ENCODE measurements at places on chromosomes 5 and 9. TPM values are rescaled to one million over a fixed set of nuclear protein-coding genes. Genes with fewer than 3 reads are reported as not detected.

DNA sequence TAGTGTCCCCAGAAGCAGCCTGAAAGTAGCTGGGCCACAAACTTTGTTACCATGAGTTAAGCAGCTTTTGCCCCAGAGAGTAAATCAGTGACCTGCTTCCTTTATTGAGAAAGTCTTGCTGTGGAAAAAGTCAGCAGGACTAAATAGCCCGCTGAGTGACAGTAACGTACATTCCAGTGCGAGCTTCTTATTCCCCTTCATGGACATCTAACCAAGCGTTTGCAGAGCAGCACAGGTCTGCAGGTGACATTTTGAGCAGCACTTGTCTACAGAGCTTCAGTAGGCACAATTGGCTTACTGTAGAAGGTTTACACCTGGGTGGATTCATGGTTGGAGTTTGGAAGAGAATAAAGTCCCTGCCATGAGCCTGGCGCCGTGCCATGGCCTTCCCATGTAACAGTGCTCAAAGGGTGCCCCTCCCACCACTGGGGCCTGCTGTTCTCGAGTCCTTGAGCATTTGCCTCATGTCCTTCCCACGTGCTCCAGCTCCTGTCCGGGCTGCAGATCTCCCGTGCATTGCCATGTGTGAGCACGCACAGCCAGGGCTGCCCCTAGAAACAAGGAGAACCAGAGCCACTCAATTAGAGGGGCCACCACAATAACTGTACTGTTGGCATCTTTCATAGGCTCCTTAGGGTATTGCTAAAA is 41.3 kb upstream of the GRHPR start:
- H3K4me1 ChIP-seq: no peaks in the 10 kb centered on the region
- no peaks in the 10 kb centered on the region for H3K27me3 ChIP-seq
- H3K36me3 ChIP-seq: no peaks in the 10 kb centered on the region
- no peak for DNase-seq

- H3K4me1 ChIP-seq: no peaks in the 10 kb centered on the region
- H3K4me3 ChIP-seq: no peak overlapping the region
Measured at GRCh38 chr5:135600971-135601381, 22.2 kb upstream of the CXCL14 start.

DNA sequence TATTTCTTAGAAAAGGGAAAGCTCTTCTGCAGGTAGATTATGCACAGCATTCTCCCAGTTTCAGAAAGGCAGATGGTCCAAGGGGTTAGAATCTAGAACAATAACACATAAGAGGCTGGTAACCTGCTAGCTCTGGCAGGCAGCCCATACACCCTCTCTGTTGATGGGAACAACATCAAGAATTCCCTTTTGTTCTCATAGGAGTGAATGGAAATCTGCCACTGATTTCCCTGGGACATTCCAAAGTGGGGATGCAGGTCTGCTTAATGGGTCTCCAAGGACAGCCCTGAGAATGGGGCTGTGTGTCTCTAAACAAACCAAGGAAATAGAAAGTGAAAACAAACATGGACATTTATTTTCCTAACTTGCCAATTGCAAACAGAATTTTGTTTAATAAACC is 456.8 kb downstream of the EBF1 start:
- no peaks in the 10 kb centered on the region for H3K36me3 ChIP-seq
- no peaks in the 10 kb centered on the region for H3K4me1 ChIP-seq
- no peak for DNase-seq
- no peaks in the 10 kb centered on the region for H3K27me3 ChIP-seq
- H3K27ac ChIP-seq: no peak overlapping the region

PDGFRB gene
- 243 TPM for total RNA-seq

RICTOR gene
- total RNA-seq: 79.2 TPM

ANKRD18A gene
- 5.0 TPM for total RNA-seq

- H3K36me3 ChIP-seq: no peaks in the 10 kb centered on the region
- no peak overlapping the region for H3K4me3 ChIP-seq
- H3K27me3 ChIP-seq: no peaks in the 10 kb centered on the region
- DNase-seq: no peak
- no peak overlapping the region for H3K27ac ChIP-seq
Measured at GRCh38 chr5:133261993-133262392, 210.2 kb downstream of the HSPA4 start.

- peak overlapping the region; percentile 17 for H3K27ac ChIP-seq
- no peaks in the 10 kb centered on the region for H3K36me3 ChIP-seq
- H3K4me3 ChIP-seq: peak overlapping the region; percentile 12
Measured at GRCh38 chr5:75048457-75048953, 3.9 kb downstream of the GCNT4 start.

ADAMTS12 gene
- total RNA-seq: 15.0 TPM

DNA sequence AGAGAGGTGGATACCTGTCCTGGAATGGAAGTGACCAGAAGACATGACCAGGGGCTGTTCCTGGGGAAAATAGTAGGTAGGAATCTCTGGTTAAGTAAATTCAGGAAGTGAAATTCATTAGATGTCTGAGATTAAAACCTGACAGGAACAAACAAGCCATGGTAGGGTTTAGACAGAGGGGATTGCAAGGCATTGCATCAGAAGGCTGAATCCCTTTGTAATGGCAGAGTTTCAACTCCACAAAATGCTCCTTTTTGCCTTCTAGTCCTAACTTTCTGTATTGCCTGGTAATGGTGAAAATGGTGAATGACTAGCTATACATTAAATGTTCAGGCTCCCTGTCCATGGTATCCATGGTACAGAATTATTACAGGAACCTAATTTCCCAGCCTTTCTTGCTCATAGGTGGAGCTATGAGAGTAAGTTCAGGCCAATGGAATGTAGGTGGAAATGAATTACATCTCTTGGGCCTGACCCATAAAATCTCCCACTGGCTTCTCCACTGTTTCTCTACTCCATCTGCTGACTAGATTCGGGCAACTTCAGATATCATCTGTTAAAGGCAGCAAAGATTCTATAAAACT is 113.4 kb upstream of the CNTLN start:
- H3K4me3 ChIP-seq: no peak overlapping the region
- no peaks in the 10 kb centered on the region for H3K4me1 ChIP-seq
- H3K36me3 ChIP-seq: no peaks in the 10 kb centered on the region
- DNase-seq: no peak
- no peak overlapping the region for H3K27ac ChIP-seq
- no peaks in the 10 kb centered on the region for H3K27me3 ChIP-seq

CDH6 gene
- 4.8 TPM for total RNA-seq

GRCh38 chr5:96716007-96716406 is 53.8 kb downstream of the CAST start:
- no peaks in the 10 kb centered on the region for H3K36me3 ChIP-seq
- peak overlapping the region; percentile 92 for H3K27ac ChIP-seq
- no peaks in the 10 kb centered on the region for H3K27me3 ChIP-seq
- H3K4me3 ChIP-seq: no peak overlapping the region
- peaks cover 4% of the 10 kb centered on the region for H3K4me1 ChIP-seq

DNA sequence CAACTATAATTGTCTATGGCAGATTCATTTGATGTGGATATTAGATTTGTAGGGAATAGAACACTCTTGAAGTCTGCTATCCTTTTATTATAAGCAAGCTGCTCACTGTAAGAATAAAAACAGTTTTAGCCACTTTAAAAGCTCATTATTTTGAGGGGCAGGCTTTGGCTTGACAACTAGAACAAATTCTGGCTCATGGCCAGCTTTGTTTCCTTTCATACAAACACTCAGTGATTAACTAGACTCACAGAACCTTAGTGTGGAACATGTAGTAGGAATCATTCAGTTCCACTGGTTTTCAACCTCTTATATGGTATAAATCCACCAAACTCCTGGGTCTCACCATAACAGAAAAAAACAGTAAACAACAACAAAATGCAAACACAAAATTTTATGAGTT is 27.4 kb upstream of the CEP120 start:
- no peaks in the 10 kb centered on the region for H3K4me1 ChIP-seq
- no peak overlapping the region for H3K27ac ChIP-seq
- H3K27me3 ChIP-seq: no peaks in the 10 kb centered on the region
- no peak for DNase-seq
- H3K36me3 ChIP-seq: no peaks in the 10 kb centered on the region
- H3K4me3 ChIP-seq: no peak overlapping the region

DNA sequence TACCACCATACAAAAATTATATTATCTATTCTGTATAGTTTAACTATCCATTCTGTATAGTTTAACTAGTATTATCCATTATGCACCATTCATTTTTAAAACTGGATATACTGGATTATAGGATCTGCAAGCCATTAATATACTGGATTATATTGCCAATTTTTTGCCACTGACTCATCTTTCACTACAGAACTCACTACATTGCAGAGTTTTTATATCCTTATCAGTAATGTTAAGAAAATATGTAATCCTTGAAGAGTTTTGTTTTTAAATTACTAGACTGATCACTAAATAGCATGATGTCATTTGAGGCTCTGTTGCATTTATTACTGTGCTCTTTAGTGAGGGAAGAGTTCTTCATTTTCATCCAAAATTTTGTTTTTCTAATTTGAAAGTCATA is 109.8 kb upstream of the SNX2 start:
- H3K4me3 ChIP-seq: no peak overlapping the region
- H3K27ac ChIP-seq: no peak overlapping the region
- no peaks in the 10 kb centered on the region for H3K36me3 ChIP-seq
- DNase-seq: no peak
- H3K27me3 ChIP-seq: no peaks in the 10 kb centered on the region

SMIM33 gene
- not detected for total RNA-seq

GRCh38 chr5:77353251-77353650 is 138.9 kb downstream of the WDR41 start:
- DNase-seq: no peak
- no peak overlapping the region for H3K4me3 ChIP-seq
- no peaks in the 10 kb centered on the region for H3K36me3 ChIP-seq
- no peaks in the 10 kb centered on the region for H3K4me1 ChIP-seq
- no peaks in the 10 kb centered on the region for H3K27me3 ChIP-seq
- H3K27ac ChIP-seq: no peak overlapping the region

CDKN2B gene
- total RNA-seq: 18.4 TPM

DNA sequence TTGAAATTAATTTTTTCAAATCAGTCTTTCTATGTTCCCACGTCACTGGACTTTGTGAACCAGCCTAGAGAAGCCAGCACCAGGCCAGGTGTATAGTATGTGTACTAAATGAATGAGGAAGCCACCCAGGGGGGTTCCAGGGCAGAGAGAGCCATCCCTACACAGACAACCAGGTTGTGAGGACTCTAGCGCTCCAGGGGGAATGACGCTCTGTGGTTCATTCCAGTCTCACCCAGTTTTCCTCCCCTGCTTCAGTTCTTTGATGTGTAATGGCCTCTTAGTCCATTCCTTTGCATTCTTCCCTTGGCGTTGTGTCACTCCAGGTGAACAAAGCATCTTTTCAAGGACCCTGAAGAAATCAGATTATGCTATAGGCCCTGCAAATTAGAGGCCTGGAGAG is 330.6 kb downstream of the NSG2 start:
- H3K36me3 ChIP-seq: no peaks in the 10 kb centered on the region
- H3K27me3 ChIP-seq: no peaks in the 10 kb centered on the region
- H3K27ac ChIP-seq: no peak overlapping the region
- no peaks in the 10 kb centered on the region for H3K4me1 ChIP-seq

- DNase-seq: no peak
- no peak overlapping the region for H3K4me3 ChIP-seq
- H3K27me3 ChIP-seq: no peaks in the 10 kb centered on the region
Measured at GRCh38 chr5:139399501-139400121, 4.3 kb downstream of the SPATA24 start.

DNA sequence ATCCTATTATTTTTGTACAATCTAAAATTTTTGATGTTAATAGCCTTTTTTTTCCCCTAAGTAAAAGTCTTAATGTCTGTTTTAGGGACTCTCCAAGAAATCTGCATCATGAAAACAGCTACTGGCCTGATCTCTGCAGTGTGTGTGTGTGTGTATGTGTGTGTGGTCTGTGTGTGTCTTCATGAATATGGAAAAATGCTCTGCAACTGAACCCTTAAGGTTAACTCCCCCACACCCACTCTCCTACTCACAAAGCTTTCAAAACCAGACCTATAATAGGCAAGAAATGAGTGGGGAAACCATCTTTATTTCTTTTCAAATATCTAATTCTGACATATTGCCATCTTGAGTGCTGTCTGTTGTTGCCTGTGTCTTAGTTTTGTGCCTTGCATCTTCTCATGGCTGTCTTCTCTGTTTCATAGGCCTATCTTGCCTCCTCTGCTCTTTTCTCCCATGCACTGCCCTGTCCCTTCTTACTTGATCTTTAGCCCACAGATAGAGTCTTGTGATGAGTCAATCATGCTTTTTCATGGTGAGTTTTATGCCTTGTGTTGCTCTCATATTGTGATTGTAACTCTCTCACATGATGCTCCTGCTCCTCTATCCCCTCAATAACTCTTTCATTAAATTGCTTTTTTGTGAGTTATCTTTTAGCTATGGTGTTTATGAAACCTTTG is 68.3 kb downstream of the CHSY3 start:
- H3K36me3 ChIP-seq: no peaks in the 10 kb centered on the region
- no peak for DNase-seq

PPWD1 gene
- total RNA-seq: 71.0 TPM

- no peaks in the 10 kb centered on the region for H3K27me3 ChIP-seq
- no peak overlapping the region for H3K27ac ChIP-seq
- DNase-seq: no peak
- no peaks in the 10 kb centered on the region for H3K4me1 ChIP-seq
Measured at GRCh38 chr9:89815903-89816573, 211.2 kb downstream of the GADD45G start.

- no peaks in the 10 kb centered on the region for H3K36me3 ChIP-seq
- H3K27ac ChIP-seq: peak overlapping the region; percentile 64
- peaks cover 9% of the 10 kb centered on the region for H3K4me1 ChIP-seq
- peak overlapping the region; percentile 65 for H3K4me3 ChIP-seq
- no peak for DNase-seq
Measured at GRCh38 chr5:83472213-83472507, 616 bp downstream of the VCAN start.

GRCh38 chr5:156687514-156687913 is 162.6 kb upstream of the PPP1R2B start:
- no peaks in the 10 kb centered on the region for H3K27me3 ChIP-seq
- no peak overlapping the region for H3K4me3 ChIP-seq
- no peaks in the 10 kb centered on the region for H3K4me1 ChIP-seq

DNA sequence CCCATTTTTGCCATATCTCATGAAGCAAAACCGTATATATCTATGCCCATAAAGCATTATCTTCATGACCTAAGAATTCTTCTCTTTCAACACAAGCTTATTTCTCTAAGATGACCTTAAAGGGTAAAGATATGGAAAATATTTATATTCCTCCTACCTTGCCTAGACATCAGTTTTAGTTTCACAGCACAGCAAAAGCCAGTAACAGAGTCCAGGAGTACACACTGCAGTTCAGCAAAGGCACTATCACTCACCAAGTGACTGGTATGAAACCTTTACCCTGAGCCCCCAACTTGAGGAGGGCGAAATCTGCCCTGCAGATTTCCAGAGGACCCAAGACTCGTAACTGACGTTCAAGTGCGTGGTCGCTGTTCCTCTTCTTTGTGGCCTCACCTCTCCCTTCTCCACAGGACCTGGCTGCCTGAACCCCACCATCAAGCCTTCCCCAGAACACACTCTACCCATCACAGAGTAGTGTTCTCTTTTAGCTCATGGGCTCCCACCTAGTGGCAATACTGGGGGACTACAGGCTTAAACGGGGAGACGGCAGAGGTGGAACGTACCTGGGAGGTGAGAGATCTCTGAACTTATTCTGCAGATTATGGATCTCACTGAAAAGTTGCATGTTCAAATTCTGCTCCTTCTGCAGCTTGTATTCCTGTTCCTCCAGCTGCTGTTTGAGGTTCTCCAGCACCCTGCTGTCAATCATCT is 141.0 kb downstream of the CDK5RAP2 start:
- H3K27ac ChIP-seq: no peak overlapping the region
- H3K36me3 ChIP-seq: no peaks in the 10 kb centered on the region
- no peak overlapping the region for H3K4me3 ChIP-seq
- DNase-seq: no peak
